Activated CD4-positive, alpha-beta memory T cell treated with anti-CD3 and anti-CD28 coated beads for 36 hours (primary cell): ENCODE measurements at places on chromosomes 1 and 21. TPM values are rescaled to one million over a fixed set of nuclear protein-coding genes. Genes with fewer than 3 reads are reported as not detected.

LIN28A gene
- not detected for total RNA-seq

- no peak for DNase-seq
Measured at GRCh38 chr1:199778324-199778955, 249.1 kb upstream of the NR5A2 start.

GRCh38 chr1:75980972-75981897 lies 49.0 kb upstream of the ASB17 start:
- no peak for DNase-seq

DNA sequence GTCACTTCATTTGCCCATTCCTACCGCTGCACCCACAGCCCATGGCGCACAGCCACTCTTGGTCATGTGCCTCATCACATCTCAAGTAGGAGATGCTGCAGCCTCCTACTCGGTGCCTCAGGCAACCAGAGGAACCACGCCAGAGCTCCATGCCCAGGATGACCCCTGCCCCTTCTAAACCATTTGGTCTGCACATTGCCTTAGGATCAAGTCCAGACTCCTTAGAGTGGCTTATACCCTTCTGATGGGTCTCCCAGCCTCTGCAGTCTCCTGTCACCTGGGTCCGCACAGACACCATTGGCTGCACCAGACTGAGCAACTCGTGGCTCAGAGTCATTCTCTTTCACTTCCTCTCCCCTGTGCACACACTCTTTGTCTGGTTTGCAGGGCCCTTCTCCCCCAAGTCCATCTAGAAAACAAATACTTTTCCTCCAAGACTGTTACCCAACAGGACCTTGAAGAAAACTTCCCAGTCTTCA lies 2.2 kb upstream of the ADORA3 start:
- DNase-seq, result peak; percentile 40

ITLN2 gene
- total RNA-seq, result not detected

GRCh38 chr21:46157396-46157986 lies 2.1 kb upstream of the FTCD start:
- peak; percentile 3 for DNase-seq

B3GALT6 gene
- 14.6 TPM for total RNA-seq

DNA sequence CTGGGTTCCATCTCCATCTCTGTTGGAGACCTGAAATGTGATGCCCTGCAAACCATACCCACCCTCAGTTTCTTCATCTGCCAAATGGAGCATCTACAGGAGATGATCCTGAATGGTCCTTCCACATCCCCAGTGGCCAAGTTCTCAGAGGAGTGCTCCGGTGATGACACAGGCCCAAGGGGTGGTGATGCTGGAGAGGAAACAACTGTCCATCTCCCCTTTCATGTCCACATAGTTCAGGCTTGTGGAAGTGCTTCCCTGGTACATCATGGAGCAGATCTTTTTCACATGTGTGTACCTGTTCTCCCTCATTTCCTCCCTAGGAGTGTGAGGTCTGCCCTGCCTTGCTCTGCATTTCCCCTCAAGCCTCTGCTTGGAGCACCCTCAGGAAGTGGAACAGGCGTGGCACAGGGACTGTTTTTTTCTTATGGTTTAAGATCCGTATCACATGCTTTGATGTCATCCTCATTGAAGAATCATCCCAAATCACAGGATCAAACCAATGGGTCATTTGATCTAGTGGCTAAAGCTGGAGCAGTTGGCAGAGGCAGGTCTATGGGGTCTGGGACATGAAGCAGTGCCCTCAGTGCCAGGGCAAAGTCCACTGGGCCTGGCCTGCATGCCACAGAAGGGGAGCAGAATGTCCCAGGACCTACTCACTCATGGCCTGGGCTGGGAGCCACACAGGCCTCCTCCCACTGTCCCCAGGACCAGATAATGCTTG lies 8.2 kb upstream of the TRIM63 start:
- DNase-seq, result no peak
